ENCODE measurements at places on chromosomes 3 and 15.

GRCh38 chr3:25428789-25429335 lies 799 bp downstream of the RARB start:
- DNase-seq = peak; percentile 64

DNA sequence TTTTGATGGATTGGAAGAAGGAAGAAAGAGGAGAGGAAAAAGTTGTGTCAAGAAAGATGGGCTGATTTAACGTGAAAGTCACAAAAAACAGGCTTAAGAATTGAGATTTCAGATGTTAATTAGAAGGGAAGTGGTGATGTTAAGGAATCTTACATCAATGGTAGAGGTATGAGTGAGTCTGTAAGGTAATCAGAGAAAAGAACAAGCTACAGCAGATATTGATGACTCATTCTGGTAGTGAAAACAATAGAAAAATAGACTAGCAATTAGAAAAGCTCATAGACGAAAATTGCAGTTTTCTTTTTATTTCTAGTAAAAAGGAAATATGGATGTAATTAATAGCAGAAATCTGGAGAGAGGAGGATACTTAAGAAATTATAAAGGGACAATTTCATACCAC lies 559.6 kb downstream of the MCTP2 start:
- DNase-seq = no peak

GRCh38 chr15:98853617-98854420 lies 153.8 kb downstream of the PGPEP1L start:
- peak; percentile 59 for DNase-seq

DNA sequence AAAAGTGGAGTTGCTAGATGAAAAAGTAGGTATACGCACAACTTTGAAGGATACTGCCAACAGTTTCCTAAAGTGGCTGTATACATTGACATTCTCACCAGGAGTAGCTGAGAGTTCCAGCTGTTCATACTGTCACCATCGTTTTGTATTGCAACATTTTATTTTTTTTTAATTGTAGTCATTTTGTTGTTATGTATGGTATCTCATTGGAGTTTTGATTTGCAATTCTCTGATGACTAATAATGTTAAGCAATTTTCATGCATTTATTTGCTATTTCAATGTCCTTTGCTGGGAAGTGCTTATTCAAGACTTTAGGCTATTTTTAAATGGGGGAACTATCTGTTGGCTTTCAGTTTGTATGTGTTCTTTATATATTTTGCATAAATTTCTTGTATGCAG lies 185.1 kb upstream of the TGFBR2 start:
- peak; percentile 80 for DNase-seq

DNA sequence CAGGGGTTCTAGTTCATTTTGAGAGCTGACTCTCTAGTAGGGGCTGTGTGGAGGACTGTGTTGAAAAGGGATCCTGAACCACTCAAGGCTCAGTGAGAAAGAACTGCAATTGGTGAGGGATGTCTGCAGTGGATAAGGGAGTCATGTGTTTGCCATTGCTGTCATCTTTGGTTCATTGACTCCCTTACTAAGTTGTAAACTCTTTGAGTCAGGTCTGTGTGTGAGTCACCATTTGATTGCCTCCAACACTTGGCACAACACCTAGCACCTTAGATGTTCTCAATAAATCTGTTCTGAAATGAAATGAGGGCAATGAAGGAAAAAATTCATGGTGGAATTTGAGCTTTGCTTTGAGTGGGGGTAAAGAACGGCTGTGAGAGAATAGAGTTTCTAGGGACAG lies 51.7 kb downstream of the PLS1 start:
- no peak for DNase-seq

GRCh38 chr3:12574661-12575060 lies 17.8 kb downstream of the MKRN2 start:
- no peak for DNase-seq

DNA sequence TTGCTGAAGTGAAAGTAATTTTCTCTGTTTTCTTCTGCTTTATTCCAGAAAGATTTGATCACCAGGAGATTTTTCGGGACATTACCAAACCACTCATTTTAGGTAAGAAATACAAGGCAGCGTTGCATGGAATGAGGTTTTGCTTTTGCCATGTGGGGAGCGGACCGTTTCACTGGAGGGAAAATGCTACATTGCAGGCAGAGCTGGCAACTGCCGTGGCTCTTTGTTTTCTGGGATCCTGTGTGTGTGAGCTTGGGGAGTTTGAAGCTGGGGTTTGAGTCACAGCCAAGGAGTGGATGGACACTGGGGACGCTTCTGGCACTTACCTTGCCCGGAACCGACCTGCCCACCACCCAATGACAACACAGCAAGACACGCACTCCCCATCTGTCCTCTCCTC lies 109.9 kb downstream of the APBA2 start:
- no peak for DNase-seq

- no peak for DNase-seq
These were observed 11.2 kb upstream of the LIPC start for GRCh38 chr15:58420579-58421043.

DNA sequence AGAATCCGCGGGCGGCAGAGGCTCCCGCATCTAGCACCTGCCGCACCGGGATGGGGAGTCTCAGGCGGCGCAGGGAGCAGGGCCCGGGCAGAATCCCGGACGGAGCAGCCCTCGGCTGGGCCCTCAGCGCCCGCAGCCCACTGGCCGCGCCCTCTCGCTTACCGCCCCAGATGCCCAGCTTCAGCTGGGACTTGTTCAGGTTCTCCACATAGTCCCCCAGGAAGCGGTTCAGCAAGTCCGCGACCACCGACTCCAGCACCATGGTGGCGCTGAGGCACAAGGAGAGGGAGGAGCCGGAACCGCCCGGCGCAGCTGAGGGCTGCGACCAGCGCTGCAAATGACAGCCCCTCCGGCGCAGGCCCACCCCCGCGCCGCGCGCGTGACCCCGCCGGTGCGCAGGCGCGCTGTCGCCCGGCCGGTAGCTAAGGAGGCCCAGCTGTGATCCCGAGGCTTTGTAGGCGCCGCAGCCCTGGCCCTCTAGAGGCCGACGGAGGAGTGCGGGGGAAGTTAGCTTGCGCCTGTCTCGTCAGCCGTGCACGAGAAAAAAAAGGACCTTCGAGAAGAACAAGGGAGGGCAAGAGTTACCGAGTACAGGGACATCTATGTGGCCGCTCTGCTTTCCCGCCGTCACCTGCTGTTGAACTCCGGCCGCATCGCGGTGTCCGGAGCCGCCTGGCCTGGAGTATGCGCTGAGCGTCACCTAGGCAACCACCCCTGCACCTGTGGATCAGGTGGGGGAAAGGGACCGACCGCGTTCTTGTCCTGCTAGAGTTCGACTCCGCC lies at the start of gene VPS13C:
VPS13C (minus strand) TSS at position 335 of the 783 bp plus-strand sequence; CDS start at position 262, 73 bp downstream.
- DNase-seq = peak; percentile 95

DNA sequence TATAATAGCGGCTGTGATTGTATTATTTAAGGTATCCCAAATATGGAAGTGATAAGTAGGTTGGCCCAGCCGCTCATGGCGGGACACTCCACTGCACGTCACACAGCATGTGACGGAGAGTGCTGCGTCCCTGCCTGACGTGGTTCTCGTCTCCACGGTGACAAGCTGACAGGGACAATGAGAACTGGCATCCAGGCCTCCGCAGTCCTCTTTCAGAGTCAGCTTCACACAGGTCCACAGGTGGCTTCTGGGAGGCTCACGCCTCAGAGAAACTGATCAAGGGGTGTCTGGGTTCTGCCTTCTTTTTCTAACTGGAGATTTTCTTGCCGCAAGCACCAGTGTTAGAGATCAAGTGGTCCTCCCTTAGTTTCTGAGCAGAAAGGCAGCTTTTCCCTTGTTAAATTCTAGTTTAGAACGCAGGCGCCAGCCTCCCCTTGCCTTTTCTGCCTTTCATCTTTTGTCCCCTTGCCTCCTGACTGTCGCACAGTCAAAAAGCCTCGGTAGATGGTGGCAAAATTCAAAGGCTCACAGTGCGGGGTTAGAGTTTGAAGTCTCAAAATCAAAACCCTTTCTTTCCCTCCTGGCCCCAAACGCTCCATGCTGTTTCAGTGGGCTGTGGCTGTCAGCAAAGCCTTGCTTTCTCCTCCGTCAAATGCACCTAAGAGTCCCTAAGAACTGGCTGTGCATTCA lies 120.9 kb downstream of the ATP10A start:
- DNase-seq = no peak

DNA sequence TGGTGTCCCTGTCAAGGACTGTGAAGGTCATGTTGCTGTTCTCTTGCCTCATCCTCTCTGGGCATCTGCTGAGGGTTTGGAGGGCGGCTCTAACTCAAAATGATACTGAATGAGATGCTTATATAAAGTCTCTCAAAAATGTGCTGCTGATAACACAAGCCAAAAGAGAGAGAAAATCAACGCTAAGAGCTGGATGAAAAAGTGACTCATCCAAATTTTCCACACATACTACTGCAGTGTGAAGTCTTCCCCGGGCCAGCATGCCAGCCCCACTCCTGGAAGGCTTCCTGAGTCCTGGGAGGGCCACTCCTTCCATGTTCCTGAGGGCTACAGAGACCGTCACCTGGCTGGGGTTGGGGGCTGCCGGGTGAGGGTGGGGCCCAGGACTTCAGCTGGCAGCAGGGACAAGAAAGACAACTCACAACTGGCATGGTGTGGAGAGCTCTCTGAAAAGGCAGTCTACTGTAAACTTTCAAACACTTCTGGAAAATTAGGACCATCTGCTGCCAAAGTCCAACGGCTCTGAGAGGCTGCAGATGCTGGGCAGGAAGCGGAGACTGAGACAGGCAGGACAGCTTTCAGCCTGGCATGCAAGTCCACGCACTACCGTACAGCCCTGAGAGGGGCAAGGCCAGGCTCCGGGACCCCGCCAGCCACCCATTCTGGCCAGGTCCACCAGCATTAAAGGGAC lies 200.3 kb downstream of the ADAMTS17 start:
- DNase-seq = no peak

DNA sequence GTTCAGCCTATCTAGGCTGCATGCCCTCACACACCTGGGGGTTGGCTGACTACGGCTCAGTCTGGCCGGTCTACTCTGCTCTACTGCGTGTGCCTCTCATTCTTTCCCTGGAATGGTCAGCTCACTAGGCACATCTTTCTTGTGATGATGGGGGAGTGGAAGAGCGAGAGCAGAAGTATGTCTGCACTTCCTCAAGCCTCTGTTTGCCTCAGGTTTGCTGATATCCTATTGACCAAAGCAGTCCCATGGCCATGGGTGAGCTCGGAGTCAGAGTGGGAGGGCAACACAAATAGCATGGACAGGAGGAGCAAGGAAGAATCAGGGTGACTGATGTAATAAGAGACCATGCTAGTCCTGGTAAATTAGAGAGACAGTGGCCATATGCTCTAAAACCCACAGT lies 167.9 kb upstream of the PRICKLE2 start:
- no peak for DNase-seq

GRCh38 chr3:81513591-81513990 lies 247.9 kb downstream of the GBE1 start:
- no peak for DNase-seq

GRCh38 chr3:123623346-123623880 lies 38.6 kb upstream of the HACD2 start:
- peak; percentile 45 for DNase-seq

DNA sequence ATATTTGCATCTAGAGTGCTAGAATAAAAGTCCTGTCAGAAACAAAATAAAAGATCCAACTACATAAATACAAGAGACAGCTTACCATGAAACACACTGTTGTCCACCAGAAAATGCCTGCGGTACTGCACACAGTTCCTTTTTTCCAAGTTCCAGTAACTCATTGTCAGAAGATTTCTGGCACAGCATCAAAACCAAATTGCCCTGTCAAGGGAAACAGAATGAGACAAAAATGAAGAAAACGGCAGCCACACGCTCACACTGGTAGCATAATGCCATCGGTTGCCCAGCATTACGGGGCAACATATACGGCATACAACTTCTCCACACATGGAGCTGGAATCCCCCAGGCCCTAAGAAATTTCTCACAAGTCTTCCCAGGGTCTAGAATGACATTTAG lies 40.8 kb downstream of the PLCH1 start:
- no peak for DNase-seq

- no peak for DNase-seq
These were observed 152.9 kb upstream of the SOX2 start for GRCh38 chr3:181558870-181559269.

GRCh38 chr3:49495023-49495422 lies 25.0 kb downstream of the DAG1 start:
- DNase-seq = no peak

- peak; percentile 94 for DNase-seq
These were observed 136.7 kb upstream of the TLE3 start for GRCh38 chr15:70234256-70234905.

DNA sequence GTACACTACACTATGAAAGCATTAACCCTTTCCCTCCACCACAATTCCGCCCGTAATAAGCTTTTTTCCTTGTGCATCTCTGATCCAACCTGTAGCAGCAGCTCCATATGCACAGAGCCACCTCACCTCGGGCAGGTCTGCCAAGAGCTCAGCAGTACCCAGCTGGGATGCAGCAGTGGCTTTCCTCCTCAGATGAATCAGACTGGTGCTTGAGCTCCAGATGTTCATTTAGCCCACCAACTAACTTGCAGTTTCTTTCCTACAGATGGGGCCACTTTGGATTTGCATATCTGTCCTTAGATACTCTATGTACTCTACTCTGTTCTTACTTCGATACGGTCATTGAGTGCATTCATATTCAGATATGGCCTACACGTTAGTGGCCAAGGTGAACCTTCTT lies 14.8 kb upstream of the FSIP1 start:
- DNase-seq = no peak

DNA sequence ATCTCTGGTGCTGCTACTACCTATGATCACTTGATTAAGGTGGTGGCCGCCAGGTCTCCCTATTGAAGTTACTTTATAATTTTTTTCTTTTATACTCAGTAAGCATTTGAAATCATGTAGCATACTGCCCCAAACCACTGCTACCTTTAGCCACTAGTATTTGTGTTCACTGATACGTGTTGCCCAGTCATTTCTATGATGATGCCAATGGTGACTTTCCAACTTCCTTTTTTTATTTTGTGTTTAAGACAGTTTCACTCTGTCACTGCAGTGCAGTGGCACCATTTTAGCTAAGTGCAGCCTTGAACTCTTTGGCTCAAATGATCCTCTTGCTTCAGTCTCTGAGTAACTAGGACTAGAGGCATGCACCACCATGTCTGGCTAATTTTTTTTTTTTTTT lies 598.2 kb downstream of the NAALADL2 start:
- no peak for DNase-seq

DNA sequence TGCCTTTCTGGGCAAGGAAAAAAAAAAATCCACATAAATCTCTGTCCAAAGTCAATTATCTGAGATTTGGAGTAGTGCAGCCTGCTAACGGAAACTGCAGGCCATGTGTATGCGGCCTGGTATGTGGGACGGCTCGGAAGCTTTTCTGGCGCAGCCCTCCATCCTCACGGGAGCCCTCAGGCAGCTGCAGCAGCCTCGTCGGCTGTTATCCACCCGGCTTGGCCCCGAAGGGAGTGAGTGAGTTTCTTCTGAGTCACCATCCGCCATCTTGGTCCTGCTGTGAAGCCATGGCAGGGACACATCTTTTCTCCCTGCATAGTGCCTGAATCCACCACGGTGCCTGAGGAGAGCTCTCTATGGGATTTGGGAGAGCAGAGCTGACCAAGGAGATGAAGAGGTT lies 62.8 kb downstream of the POLR2M start:
- peak; percentile 93 for DNase-seq

Measured in EH (cell line).